Stimulated activated CD4-positive, alpha-beta T cell treated with anti-CD3 and anti-CD28 coated beads, Interleukin-4, amount 100 ng/mL, for 24 hours (primary cell): ENCODE measurements at places on chromosomes 16 and 17.
A peak's percentile ranks its signal among the peaks of the same experiment; 100 is the strongest.

DNA sequence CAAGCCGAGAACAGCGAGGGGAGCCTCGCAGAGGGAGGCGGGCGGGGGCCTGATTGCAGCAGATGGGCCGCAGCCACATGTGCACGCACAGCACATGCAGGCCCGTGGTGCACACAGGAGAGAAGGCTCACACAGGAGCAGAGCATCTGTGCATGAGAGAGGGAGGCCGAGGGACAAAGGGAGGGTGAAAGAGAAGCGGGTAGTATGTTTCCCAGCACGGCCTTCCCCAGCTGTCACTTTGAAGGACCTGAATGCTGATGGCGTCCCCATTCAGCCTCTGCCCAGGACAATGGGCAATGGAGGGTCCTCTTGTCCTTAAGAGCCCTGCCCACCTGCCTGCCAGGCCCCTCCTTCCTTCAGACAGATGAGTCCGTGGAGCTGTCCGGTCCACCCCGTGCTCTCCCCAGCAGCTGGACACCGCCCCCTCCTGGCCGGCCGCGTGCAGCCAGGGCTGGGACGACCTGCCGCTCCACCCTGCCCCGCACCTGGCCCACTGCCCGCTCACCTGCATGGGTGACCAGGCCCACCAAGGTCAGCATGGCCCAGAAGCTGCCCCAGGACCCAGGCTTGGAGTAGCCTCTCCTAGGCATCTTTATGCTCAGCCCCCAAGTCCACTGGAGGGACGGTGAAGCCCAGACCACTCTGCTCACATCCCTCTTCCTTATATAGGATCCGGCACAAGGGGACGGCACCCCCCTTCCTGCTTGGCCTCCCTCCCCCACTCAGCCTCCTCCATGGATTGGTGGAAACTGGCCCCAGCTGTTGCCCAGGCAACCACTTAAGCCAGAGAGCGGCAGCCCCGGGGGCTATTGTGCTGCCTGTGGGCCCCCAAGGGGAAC is at the start of gene BTBD17:
TSS of gene BTBD17 (minus strand) at position 639 of the 839 bp plus-strand sequence. CDS start at position 590, 49 bp downstream.
- DNase-seq, result peak; percentile 26

DNA sequence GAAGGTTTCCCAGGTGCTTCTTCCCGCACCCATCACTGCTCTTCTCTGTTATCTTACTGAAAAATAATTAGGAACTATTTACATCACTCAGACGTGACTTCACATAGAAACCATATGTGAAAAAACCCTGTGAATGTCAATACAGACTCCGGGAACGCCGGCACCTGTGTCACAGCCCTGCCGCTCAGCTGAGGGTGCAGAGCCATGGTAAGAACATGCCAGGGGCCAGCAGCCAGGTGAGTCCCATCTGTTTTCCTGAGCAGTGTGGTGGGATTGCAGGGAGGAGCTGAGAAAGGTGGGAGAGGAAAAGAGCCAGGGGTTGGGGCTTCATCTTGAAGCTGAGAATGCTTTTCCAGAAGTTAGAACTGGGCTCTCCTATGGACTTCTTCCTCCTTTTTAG is 13.7 kb downstream of the FOXF1 start:
- no peak for DNase-seq

GRCh38 chr16:15835136-15835878 is 21.5 kb downstream of the MYH11 start:
- DNase-seq, result no peak

DNA sequence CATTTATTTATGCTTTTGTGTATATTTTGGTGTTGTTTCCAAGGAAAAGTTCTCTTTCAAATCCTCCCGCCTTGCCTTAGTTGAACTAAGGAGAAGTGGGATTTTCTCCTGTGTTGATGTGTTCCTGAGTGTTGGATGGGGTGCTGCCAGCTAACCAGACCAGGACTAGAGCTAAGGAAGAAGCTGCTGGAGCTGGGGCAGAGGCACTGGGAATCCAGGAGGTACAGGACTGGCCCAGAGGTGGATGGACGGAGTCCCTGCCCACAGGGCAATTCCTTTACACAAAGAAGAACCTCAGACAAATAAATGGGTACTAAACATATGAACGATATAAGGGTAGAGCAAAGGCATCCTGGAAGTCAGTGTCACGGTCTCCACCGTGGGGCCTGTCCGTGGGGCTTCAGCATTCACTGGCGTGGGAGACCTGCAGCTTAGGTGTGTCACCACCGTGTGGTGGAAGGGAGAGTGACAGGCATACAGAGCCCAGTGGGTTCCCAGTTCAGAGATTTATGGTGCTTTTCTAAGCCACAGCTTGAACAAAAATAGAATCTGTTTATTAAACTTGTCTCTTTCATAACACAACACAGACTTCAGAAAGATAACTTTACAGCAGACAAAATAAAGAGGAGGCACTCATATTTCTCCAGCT is 270.7 kb downstream of the NTN1 start:
- peak; percentile 55 for DNase-seq

GRCh38 chr17:30961209-30962188 is 9.3 kb upstream of the RNF135 start:
- peak; percentile 11 for DNase-seq

DNA sequence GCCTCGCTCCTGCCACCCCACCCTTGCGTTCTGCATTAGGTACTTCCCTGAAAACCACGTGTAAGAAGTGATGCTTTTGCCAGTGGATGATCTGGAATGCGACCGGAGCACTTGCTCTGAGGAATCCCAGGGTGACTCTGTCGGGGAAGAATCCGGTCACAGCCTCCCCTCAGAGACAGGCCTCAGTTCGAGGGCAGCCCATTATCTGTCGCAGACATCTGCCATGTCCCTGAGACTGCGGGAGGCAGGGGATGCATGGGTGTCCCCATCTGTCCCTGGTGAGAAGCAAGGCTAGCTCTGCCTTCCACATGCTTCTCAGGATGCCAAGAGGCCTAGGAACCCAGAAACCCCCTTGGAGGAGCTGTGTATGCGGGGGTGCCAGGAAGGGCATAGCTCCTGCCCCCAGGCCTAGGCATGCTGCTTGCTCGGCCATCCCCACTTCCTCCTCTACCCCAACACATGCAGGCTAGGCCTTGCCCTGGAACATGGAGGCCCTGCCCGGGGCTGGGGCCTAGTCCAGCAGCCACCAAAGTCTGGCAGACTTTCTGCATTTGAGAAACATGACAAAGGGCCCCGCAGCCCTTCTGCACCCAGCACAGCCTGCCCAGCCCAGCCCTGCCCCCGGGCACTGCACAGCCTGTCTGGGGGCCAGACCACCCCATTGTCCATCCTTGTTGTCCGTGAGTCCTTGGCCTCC is 20.5 kb downstream of the MNT start:
- DNase-seq, result no peak

DNA sequence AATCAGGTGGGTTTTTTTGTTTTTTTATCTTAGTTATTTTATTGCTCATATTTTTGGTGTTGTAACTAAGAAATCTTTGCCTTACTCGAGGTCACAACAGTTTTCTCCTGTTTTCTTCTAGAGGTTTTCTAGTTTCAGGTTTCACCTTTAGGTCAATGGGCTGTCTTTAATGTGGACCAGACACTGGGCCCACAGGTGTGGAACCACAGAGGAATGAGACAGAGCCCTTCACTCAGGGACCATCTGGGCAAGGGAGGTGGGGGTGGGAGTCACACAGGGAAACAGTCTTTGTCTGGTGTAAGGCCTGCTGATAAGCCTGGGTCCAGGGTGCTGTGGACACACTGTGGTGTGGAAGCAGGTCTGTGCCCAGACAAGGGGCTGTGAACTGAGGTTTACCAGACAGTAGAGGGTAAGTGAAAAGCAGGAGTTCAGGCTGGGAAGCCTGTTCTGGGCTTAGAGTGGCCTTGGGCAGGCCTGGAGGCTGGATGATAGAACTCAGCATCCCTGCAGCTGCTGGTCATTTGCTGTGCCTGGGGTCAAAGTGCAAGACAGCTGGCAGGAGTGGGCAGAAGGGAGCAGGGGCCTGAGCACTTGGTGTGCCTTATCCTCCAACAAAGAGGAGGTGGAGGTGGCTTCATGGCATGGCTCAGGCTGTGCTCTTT is 75.6 kb downstream of the SPECC1 start:
- no peak for DNase-seq

DNA sequence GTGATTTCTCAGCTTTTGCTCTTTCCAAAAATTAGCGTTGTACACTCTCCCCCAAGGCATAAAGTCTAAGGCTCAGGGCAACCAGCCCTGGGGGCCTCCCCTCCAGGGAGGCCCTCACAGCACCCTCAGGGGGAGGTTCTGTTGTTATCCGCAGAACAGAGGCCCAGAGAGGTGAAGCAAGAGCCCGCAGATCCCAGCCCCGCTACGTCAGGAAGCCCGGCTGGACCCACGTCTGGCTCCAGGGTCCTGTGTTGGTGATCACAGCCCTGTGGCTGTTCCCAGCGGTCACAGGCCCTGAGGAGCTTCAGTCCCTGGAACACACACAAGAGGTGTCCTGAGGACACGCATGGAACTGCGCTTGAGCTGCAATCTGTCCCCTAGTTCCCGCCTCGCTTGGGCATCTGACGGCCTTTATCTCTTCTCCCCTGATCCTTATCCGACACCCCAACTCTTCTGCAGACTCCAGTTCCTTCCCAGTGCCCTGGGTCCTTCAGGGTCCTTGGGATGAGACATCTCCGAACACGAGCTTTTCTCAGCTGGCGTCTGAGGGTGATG is 1.1 kb upstream of the ZG16B start:
- DNase-seq, result no peak

GRCh38 chr16:67928561-67929364 is 2.9 kb downstream of the CTRL start:
- peak; percentile 85 for DNase-seq

- peak; percentile 43 for DNase-seq
Observed at GRCh38 chr16:17026600-17027242, 444.0 kb downstream of the XYLT1 start.

DNA sequence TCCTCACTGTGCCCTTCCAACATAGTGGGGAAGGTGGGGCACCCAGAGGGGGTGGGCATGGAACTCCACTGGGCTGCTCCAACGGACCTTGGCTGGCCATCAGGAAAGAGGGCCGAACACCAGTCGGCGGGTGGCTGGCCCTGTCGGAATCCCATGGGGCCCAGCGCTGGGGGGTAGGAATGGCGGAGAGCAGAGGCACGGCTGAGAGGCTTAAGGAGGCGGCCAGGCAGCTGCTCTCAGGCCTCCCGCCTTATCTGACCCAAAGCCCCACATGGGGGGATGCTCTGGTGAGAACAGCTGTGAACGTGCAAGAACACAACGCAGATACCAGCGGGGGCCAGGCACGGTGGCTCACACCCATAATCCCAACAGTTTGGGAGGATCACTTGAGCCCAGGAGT is 4.4 kb upstream of the MYO1C start:
- DNase-seq, result no peak

DNA sequence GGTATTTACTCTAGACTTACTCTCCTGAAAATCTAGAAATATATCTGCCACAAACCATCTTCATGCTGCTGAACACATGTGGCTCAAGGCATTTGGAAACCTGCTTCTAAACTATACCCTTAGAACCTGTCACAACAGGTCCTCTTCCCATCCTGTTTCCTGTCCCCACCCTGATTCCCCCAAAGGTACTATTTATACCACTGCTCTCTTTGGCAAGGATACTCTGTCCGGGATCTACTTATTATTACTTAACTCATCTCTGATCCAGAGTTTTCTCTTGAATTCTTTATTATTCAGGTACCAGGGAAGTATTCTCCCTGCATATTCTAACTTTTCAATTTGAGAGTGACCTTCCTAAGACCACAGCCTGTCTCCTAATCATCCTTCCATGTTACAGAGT is 33.4 kb downstream of the TRAF4 start:
- no peak for DNase-seq

DNA sequence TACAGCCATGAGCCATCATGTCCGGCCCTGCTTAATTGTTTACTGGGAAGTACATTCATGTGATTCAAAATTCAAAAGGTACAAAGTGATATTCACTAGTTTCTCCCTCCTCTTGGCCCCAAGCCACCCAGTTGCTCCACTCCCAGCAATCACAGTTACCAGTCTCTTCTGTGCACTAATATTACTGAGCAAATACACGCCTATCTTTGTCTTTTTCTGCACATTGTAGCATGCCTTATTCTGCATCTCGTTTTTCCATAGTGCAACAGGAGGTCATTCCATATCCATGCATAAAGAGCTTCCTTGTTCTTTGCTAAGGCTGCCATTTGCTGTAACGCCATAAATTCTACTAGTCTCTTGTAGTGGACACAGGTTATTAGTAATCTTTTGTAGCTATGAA is 2.2 kb upstream of the ALOX15 start:
- no peak for DNase-seq

DNA sequence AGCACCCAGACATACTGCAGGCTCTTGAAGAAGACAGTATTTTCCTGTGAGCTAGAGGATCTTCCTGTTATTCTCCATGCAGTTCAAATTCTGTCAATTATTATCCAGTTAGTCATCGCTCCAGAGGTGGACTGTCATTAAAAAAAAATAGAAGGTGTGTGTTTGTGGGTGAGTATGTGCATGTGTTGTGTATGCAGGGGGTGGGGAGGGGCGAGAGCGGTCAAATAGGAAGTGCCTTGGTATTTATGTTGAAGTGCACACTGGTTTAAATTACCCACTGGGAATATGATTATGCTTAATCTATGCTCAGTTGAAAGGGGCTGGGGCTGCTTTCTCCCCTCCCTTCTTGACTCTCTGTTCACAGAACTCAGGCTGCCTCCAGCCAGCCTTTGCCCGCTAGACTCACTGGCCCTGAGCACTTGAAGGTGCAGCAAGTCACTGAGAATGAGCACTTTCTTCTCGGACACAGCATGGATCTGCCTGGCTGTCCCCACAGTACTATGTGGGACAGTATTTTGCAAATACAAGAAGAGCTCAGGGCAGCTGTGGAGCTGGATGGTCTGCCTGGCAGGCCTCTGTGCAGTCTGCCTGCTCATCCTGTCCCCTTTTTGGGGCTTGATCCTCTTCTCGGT is at the start of gene HSD17B2:
TSS of gene HSD17B2 (plus strand) at position 273 of the 632 bp plus-strand sequence. CDS start at position 445, 172 bp downstream.
- DNase-seq, result no peak

DNA sequence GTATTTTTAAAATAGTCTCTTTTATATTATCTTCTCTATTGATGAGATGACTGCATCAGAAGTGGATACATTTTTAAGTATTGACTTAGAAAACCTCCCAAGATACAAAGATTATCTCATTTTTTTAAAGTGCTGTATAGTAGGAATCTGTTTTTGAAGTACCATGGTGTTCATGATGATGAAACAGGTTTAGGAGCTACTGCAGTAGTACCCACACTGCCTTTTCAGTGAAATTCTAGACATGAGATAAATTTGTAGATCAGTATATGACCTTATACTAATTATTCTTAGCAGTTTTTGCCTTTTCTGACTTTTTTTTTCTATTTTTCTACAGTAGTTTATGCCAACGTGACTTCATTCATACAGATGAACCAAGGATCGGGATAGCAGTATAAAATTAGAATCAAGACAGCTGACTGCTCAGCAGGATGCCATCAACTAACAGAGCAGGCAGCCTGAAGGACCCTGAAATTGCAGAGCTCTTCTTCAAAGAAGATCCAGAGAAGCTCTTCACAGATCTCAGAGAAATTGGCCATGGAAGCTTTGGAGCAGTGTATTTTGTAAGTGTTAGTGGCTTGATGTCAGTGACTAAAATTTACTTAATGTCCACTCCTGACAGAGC is 61.1 kb downstream of the TAOK1 start:
- no peak for DNase-seq

DNA sequence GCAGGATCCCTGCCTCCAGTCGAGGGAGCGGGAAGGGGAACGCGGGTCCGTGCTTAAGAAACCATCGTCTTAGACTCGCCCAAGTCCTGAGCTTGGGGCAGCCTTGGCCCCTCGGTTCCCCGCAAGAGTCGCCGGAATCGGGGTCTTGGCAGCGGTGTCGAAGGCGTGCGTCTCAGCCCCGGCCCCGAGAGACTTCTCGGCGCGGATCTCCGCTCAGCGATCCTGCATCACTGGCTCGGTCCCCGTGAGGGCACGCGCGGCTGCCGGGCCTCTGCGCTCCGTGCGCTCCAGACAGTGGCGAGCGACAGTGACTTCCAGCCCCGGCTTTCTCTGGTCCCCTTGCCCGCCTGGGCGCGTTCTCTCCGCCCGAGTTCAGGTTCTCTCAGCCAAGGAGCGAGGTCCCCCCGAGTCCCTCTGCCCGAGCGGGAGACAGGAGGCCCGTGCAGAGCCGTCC is 380 bp downstream of the HS3ST3A1 start:
- no peak for DNase-seq
